ENCODE measurements at places on chromosomes 4 and X. TPM values are rescaled to one million over a fixed set of nuclear protein-coding genes. Genes with fewer than 3 reads are reported as not detected.

The HSFX3 gene
- total RNA-seq = not detected

The CORIN gene
- not detected for total RNA-seq

The TCEAL6 gene
- total RNA-seq = not detected

The CSAG2 gene
- not detected for total RNA-seq

The F8A3 gene
- total RNA-seq = 13.6 TPM

The PUDP gene
- 13.8 TPM for total RNA-seq

The ITIH6 gene
- not detected for total RNA-seq

The WAS gene
- total RNA-seq = 32.7 TPM

The SH3RF1 gene
- 10.6 TPM for total RNA-seq

The TCP11X2 gene
- not detected for total RNA-seq

The TEX13B gene
- total RNA-seq = not detected

The RASGEF1B gene
- total RNA-seq = 14.4 TPM

The CT45A5 gene
- not detected for total RNA-seq

The RBM3 gene
- total RNA-seq = 230 TPM

The HPSE gene
- 2.9 TPM for total RNA-seq

All from tibial nerve (tissue), 4 donors.